Erythroblast (primary cell): ENCODE measurements at places on chromosomes 5 and 9.

DNA sequence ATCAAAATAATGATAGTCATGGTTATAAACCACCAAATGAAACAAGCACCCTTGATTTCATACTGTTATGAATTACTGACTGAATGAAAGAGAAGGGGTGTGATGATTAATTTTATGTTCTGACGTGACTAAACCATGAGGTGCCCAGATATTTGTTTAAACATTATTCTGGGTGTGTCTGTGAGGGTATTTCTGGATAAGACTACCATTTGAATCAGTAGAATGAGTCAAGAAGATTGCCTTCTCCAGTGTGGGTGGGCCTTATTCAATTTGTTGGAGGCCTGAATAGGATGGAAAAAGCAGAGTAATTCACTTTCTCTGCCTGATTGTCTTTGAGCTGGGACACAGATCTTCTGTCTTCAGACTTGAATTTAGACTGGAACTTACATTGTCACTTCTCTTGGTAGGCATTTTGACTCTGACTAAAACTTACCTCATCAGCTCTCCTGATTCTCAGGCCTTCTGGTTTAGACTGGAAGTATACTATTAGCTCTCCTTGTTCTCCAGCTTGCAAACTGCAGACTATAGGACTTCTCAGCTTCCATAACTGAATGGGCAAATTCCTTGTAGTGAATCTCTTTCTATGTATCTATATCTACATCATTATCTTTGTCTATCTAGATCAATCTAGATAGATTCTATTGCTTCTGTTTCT, 321.9 kb upstream of the TARS1 start:
- DNase-seq, result no peak

DNA sequence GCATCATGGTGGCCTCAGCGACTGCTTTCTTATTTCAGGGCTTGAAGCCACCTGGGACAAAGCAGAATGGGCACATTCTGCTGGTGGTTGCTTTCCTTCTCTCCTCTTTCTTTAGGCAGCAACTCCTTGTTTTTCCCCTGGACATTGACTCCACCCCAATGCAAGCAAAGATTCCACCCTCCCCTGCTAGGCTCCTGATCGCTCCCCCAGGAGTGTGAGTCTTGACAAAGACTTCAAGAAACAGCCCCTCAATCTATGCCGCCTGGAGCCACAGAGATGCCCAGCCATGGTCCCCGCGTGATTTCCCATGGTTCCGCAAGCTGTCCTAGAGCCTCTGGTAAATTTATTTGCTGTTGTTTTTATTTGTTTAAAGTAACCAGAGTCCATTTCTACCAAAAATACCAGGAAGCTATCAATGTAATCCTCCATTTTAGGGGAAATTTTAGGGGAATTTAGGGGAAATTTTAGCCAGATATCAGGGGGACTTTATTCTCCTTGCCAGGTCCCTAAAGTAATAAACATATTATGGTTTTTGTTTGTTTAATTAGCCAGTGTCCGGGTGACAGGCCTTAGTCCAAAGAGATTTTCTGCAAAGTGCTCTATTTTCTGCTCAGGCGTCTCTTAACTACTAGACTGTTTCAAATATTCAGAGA, 2.3 kb downstream of the KCNMB1 start:
- no peak for DNase-seq

DNA sequence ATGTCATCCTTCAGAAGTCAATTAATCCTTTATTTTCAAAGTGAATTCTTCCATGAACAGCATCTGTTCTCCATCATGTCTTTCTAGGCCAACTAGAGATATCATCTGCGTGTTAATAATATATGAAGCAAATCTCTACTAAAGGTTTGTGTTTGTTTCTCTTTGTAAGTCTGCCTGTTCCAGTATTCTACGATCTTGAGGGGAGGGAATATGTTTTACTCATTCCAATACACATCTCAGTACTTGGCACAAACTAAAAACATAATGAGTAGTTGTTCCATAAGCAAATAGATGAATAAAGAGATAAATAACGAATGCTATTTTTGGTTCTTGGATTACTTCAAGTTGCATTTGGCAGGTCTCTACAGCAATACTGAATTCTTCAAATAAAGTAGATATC, 470.7 kb upstream of the GRIN3A start:
- no peak for DNase-seq

DNA sequence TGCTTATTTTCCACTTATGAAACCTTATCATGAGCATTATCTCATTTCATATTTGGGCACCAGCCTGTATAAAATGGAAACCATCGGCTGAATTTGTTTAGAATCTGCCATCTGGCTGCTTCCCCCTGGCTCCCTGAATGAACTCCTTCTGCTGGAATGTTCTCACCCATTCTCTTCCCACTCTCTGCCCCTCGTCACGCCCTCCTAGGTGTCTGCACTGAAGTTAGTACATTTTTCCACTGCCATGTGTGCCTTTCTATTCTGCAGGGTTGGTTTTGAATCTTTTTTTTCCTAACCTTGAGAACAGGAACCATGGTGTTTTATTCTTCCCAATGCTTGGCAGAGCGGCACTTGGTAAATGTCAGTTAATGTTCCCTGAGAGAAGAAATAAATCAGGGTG, 359.7 kb downstream of the MLLT3 start:
- DNase-seq, result no peak

DNA sequence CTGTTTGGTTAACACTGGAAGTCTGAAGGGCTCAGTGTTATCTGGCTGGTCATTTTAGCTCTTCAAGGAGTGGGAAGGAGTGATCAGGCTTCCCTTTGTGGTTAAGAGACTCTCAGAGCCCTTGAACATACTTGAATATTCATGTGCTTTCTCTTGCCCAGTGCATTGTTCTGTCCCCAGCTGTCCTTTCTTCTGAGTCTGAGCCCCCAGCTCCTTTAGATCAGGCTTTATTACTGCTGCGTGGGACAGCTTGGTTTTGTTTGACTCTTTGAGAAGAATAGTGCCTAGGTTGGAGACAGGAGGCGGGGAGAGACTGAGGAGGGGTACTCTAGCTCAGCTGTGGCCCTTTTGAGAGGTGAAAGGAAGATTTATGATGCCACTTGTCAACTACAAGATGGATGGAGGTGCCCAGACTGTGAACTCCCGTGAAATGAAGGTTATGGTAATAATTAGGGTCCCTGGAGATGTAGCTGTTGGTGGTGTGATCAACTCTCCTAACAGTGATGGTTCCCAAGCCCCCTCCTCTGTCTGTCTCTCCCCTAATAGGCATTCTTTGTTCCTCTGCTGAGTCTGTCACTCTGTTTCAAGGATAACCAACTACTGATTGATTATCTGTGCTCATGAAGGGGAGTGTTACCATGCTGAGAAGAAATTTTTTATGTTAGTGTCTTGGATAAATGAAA, 83.1 kb upstream of the GLRA1 start:
- no peak for DNase-seq

DNA sequence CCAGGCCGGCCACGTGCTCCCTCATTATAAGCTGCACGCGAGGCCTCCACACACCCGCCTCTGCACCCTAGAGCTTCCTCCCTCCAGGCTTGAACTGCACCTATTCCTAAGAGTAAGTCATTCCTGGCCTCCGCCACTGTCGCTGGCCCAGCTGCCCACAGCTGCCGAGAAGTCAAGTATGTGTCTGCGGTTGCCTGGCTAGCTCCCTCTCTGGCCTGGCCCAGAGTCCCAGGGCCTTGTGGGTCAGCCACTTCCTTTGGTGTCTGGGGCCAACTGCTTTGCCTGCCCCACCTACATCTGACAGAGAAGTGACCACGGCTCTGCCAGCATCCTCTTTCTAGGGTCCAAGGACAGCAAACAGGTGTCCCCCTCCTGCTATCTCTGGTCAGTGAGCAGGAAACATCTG, 18.3 kb downstream of the ABO start:
- DNase-seq, result no peak

DNA sequence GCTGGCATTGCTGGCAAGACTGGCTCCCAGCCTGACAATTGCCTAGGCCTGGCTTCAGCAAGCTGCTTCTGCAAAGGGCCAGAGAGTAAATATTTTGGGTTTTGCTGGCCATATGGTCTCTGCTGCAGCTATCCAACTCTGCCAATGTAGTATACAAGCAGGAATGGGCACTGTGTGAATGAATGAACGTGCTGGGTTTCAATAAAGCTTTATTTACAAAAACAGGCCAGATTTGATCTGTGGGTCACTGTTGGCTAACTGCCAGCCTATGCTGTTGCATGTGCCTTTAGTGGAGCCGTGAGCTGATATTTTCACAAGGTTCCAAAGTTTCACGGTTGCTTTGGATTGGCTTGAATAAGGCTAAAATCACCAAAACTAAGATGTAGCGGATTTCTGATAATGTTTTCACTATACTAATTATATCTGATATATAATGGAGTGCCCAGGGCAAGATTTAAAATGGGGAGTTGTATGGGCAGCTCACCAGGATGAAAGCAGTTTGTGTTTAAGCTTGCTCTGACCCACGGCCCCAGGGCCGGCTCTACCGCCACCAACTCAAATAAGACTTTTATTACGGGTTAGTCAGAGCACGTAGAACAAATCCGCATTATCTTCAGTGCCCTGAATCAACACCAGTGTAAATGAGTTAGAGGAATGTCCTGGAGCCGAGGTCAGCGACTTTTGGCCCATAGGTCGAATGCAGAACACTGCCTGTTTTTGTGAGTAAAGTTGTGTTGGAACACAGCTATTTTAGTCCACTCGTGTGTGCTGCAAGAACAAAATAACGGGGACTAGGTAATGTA, 98.6 kb upstream of the DAP start:
- DNase-seq, result no peak

DNA sequence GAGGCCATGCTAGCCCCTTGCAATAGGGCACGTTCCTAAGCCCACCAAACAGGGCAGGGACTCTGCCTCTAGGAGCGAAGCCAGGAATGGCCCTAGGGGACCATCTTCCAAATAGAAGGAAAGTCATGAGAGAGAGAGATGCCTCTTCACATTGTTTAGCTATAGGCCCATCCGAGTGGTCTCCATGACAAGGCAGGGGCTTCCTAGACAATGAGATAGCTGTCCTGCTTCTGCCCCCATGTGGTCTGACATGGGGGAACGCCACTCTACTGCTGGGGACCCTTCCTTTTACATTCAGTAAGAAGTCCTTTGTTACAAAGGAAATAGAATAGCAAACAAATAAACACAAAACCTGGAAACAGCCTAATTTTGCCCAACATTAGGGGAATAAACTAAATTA, 17.9 kb upstream of the KIF4B start:
- DNase-seq, result no peak

- DNase-seq, result no peak
Measured at GRCh38 chr9:113597390-113598241, 134.1 kb downstream of the RGS3 start.
